ENCODE measurements at places on chromosomes 1 and 21.

DNA sequence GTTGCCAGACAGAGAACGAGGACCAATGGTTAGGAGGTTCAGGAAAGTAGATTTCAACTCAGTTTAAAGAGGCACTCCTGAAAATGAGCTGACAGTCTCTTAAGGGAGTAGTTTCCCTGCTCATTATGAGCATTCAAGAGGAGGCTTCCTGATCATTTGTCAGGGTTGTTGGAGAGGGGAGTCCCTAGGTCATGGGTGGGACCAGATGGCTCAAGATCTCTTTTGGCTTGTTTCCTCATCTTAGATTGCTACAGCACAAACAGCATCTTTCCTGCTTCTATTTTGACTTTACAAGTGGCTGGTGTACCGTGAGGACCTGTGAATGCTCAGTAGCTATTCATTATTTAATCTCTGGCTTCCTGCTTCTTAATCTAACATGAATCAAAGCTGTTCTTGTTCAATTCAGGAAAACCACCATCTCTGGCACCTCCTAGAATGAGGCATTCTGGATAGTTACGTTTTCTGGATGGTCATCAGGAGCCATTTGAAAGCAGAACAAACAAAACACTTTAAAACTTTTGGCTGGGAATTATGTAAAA, 47.6 kb downstream of the PEX14 start:
- H3K36me3 ChIP-seq, result peaks cover 4% of the 10 kb centered on the region
- peaks cover 16% of the 10 kb centered on the region for H3K4me1 ChIP-seq
- DNase-seq, result no peak
- H3K4me3 ChIP-seq, result no peak overlapping the region
- H3K27me3 ChIP-seq, result no peaks in the 10 kb centered on the region
- no peak overlapping the region for H3K27ac ChIP-seq

GRCh38 chr1:4527819-4528218, 126.6 kb upstream of the AJAP1 start:
- no peak for DNase-seq
- H3K27me3 ChIP-seq, result peaks cover 3% of the 10 kb centered on the region
- no peaks in the 10 kb centered on the region for H3K36me3 ChIP-seq

- no peak overlapping the region for H3K27ac ChIP-seq
- H3K4me1 ChIP-seq, result no peaks in the 10 kb centered on the region
- no peak for DNase-seq
- no peaks in the 10 kb centered on the region for H3K36me3 ChIP-seq
Measured at GRCh38 chr1:210739627-210740026, 394.3 kb downstream of the KCNH1 start.

DNA sequence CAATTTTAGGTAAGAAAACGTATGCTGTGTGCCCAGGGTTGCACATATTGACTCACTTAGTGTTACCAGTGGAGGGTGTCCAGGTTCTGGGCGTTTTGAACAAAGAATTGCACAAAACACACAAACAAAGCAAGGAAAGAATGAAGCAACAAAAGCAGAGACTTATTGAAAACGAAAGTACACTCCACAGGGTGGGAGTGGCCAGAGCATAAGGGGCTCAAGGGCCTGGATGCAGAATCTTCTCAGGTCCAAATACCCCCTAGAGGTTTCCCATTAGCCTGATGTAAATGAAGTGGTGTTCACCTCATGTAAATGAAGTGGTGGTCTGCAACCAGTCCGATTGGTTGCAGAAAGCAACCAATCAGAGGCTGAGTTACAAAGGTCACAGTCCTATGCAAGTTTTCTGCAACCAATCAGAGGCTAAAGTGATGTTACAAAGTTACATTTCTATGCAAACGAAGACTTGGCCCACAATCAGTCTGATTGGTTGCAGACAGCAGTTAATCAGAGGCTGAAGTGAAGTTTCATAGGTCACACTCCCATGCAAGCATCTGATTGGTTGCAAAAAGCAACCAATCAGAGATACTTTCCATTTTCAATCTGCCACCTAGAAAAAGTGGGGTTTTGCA, 228.3 kb downstream of the ST6GALNAC3 start:
- no peak overlapping the region for H3K4me3 ChIP-seq
- no peaks in the 10 kb centered on the region for H3K27me3 ChIP-seq
- no peak overlapping the region for H3K27ac ChIP-seq
- H3K36me3 ChIP-seq, result no peaks in the 10 kb centered on the region
- DNase-seq, result no peak

DNA sequence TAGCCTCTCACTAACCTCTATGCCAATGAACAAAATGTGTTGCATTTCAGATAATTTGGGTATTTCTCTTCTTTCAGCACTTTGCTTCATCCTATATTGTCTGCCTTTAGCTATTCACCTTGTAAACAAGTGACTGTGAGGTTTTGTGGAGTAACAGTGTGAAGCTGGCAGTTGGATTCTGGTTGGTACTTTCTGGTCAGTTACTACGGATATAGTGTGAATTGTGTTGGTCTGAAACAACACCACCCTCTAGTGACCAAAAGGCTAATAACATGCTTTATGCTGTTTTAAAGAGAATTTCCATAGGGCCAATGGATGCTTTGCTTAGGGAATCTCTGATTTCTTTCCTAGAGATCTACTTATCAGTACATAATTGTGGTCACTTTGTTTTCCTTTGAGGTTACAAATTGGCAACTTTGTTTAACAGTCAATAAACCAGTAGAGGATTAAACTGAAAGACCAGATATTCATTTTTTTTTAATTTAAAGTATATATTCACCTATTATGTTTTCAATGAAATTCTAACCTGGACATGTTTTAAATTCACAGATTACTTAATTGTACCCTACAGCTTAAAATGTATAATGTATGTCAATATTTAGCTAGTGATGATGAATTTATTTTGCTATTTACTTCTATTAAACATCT, 2.5 kb upstream of the PTGER3 start:
- H3K4me1 ChIP-seq, result peaks cover 8% of the 10 kb centered on the region
- no peak overlapping the region for H3K4me3 ChIP-seq
- no peaks in the 10 kb centered on the region for H3K36me3 ChIP-seq
- no peak for DNase-seq

- DNase-seq, result no peak
- H3K36me3 ChIP-seq, result no peaks in the 10 kb centered on the region
- H3K27ac ChIP-seq, result no peak overlapping the region
- peaks cover 28% of the 10 kb centered on the region for H3K4me1 ChIP-seq
- peaks cover 61% of the 10 kb centered on the region for H3K27me3 ChIP-seq
Measured at GRCh38 chr1:154862907-154863306, 7.2 kb downstream of the KCNN3 start.

GRCh38 chr1:212651977-212652376, 43.4 kb downstream of the ATF3 start:
- H3K4me3 ChIP-seq, result no peak overlapping the region
- DNase-seq, result no peak
- no peaks in the 10 kb centered on the region for H3K36me3 ChIP-seq
- peaks cover 8% of the 10 kb centered on the region for H3K4me1 ChIP-seq
- H3K27ac ChIP-seq, result no peak overlapping the region
- H3K27me3 ChIP-seq, result peaks cover 2% of the 10 kb centered on the region

DNA sequence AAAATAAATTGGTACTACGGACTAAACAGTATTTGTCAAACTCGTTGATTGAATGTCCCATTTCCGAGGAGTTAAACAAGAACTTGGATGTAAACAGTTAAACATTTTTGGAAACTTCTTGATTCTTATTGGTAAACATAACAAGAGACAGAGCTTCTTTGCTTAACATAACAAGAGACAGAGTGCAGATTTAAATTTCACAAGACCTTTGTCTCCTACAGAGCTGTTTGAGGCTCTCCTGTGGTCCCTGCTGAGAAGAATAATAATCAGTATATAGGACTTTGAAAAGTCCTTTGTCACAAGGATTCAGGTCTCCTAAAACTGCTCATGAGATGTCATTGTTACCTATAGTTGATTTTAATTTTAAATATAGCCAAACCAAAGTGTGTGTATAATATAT, 170.6 kb upstream of the C21orf91 start:
- H3K4me3 ChIP-seq, result no peak overlapping the region
- no peaks in the 10 kb centered on the region for H3K36me3 ChIP-seq
- H3K27ac ChIP-seq, result no peak overlapping the region
- DNase-seq, result no peak
- H3K27me3 ChIP-seq, result no peaks in the 10 kb centered on the region

GRCh38 chr1:118366286-118366685, 181.3 kb upstream of the SPAG17 start:
- peaks cover 4% of the 10 kb centered on the region for H3K36me3 ChIP-seq
- no peaks in the 10 kb centered on the region for H3K27me3 ChIP-seq
- H3K4me3 ChIP-seq, result no peak overlapping the region
- H3K4me1 ChIP-seq, result no peaks in the 10 kb centered on the region

- peaks cover 18% of the 10 kb centered on the region for H3K36me3 ChIP-seq
- H3K4me1 ChIP-seq, result peaks cover 5% of the 10 kb centered on the region
- DNase-seq, result no peak
- no peaks in the 10 kb centered on the region for H3K27me3 ChIP-seq
Measured at GRCh38 chr1:19348441-19349198, 36.5 kb downstream of the SLC66A1 start.

DNA sequence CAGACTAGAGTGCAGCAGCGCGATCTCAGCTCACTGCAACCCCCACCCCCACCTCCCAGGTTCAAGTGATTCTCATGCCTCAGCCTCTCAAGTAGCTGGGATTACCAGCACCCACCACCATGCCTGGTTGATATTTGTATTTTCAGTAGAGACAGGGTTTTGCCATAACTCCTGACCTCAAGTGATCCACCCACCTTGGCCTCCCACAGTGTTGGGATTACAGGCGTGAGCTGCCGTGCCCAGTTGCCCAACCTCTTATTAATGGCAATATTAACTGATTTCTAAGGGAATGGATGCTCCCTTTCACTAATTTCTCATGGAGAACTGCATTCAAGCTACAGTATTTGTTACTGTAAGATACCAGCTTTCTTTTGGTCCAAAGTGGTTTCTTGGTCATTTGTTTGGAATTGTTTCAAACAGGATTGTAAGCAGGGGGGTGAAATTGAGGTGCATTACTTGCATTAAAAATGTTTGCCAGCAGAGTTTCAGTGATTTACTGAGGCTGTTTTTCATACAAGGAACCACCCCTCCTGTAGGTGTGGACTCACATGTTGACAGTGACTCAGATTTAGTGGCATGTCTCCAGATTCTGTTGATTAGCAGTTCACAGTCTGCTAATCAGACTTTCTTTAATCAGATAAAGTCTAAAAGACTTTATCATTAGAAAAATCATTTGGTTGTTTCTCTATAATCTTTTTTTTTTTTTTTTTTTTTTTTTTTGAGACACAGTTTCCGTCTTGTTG, 3.9 kb upstream of the TGFBR3 start:
- H3K27ac ChIP-seq, result no peak overlapping the region
- peaks cover 6% of the 10 kb centered on the region for H3K27me3 ChIP-seq
- no peak for DNase-seq
- peaks cover 15% of the 10 kb centered on the region for H3K4me1 ChIP-seq
- no peaks in the 10 kb centered on the region for H3K36me3 ChIP-seq
- H3K4me3 ChIP-seq, result no peak overlapping the region

DNA sequence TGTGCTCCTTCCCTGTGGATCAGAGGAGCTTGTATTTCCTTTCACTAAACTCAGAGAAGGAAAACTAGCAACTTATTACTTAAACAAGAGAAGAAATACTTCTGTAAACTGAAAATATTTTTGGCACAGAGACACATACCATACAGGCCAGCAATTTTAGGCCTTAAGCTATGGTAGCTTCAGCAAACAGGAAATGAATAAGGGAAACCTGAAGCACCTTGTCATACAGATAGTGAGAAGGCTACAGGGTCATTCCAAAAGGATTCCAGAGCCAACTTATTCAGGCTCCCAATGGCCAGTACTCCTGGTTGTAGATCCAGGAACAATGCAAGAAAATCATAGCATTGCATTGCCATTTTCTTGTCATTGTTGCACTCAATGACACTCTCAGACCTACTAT, 9.1 kb upstream of the KYAT3 start:
- H3K4me1 ChIP-seq, result peaks cover 7% of the 10 kb centered on the region
- DNase-seq, result no peak
- H3K27me3 ChIP-seq, result no peaks in the 10 kb centered on the region
- peaks cover 23% of the 10 kb centered on the region for H3K36me3 ChIP-seq
- no peak overlapping the region for H3K27ac ChIP-seq

DNA sequence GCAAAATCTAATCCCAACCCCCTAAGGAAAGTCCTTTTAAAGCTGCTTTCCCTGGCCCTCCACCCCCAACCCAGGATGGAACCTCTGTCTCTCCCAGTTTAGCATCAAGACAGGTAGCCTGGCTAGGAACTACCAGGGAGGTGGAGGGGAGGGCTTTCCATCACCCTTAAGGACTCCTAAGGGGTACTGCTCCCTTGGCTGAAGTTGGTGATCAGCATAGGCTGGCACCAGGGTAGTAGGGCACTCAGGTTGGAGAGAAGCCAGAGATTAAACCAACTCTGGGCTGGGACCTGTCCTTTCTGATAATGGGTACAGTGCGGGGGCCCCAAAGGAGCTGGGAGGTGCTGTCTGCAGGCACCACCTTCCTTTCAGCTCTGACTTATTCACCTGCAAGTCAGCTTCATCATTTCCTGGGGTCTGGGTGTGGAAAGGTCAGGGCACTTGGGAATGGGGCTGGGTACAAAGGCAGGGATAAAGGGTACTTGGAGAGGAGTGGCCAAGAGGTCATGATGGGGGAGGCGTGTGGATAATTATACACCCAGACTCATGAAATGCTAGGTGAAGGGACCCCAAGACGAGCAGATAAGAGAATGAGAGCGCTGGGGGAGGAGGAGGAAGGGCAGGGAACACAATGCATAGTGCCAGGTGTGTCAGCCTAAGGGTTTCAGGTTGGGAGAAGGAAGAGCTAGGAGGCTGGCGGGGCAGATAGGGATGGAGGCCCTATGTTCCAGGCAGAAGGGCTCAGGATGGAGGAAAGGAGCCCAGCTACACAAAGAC, 1.2 kb downstream of the ARHGEF2 start:
- no peak for DNase-seq
- peaks cover 69% of the 10 kb centered on the region for H3K4me1 ChIP-seq
- H3K4me3 ChIP-seq, result peak overlapping the region; percentile 95
- H3K27me3 ChIP-seq, result no peaks in the 10 kb centered on the region
- H3K27ac ChIP-seq, result peak overlapping the region; percentile 95

- no peaks in the 10 kb centered on the region for H3K36me3 ChIP-seq
- DNase-seq, result no peak
- no peak overlapping the region for H3K27ac ChIP-seq
Measured at GRCh38 chr1:85290826-85291225, 14.4 kb upstream of the BCL10 start.

GRCh38 chr1:30847358-30847972, 61.1 kb downstream of the SDC3 start:
- no peak overlapping the region for H3K4me3 ChIP-seq
- H3K36me3 ChIP-seq, result no peaks in the 10 kb centered on the region
- DNase-seq, result no peak
- peaks cover 29% of the 10 kb centered on the region for H3K27me3 ChIP-seq

- peaks cover 2% of the 10 kb centered on the region for H3K4me1 ChIP-seq
- H3K36me3 ChIP-seq, result no peaks in the 10 kb centered on the region
- H3K27ac ChIP-seq, result no peak overlapping the region
- no peaks in the 10 kb centered on the region for H3K27me3 ChIP-seq
- no peak for DNase-seq
Measured at GRCh38 chr1:187451238-187451637, 622.5 kb downstream of the PLA2G4A start.

Data from mesothelial cell of epicardium (in vitro differentiated cells).